Right cardiac atrium (tissue), 5 donors: ENCODE measurements at places on chromosomes 1 and 21. TPM values are rescaled to one million over a fixed set of nuclear protein-coding genes. Genes with fewer than 3 reads are reported as not detected.

Gene ERVH48-1
- total RNA-seq, result not detected

DNA sequence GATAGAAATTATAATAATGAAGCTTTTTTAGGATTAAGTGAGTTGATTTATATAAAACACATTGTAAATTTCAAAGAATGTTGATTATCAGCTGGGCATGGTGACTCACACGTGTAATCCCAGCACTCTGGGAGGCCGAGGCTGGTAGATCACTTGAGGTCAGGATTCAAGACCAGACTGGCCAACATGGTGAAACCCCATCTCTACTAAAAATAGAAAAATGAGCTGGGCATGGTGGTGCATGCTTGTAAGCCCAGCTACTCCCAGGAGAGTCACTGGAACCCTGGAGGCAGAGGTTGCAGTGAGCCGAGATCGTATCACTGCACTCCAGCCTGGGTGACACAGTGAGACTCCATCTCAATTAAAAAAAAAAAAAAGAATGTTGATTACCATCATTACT lies 18.4 kb downstream of the ADAMTS1 start:
- no peak for DNase-seq

- no peak for DNase-seq
These were observed at the start of gene CD1E for GRCh38 chr1:158353303-158354075. Gene CD1E (plus strand): TSS chr1:158353894. CDS start chr1:158353989, 95 bp downstream.

Gene FNDC10
- 0.47 TPM for total RNA-seq

Gene NES
- total RNA-seq, result 146 TPM
